ENCODE measurements at places on chromosomes 11 and 22. TPM values are rescaled to one million over a fixed set of nuclear protein-coding genes. Genes with fewer than 3 reads are reported as not detected.
A peak's percentile ranks its signal among the peaks of the same experiment; 100 is the strongest.

- DNase-seq = no peak
Observed at GRCh38 chr11:69666261-69666660, 8.9 kb downstream of the LTO1 start.

GRCh38 chr11:26199331-26200095, 132.4 kb upstream of the ANO3 start:
- no peak for DNase-seq

- no peak for DNase-seq
Observed at GRCh38 chr11:96063886-96064285, 140.0 kb upstream of the MTMR2 start.

GRCh38 chr11:86816251-86816726, 15.9 kb downstream of the PRSS23 start:
- DNase-seq = peak; percentile 49

- DNase-seq = peak; percentile 92
Observed at GRCh38 chr11:33802194-33802950, 28.1 kb upstream of the FBXO3 start.

DNA sequence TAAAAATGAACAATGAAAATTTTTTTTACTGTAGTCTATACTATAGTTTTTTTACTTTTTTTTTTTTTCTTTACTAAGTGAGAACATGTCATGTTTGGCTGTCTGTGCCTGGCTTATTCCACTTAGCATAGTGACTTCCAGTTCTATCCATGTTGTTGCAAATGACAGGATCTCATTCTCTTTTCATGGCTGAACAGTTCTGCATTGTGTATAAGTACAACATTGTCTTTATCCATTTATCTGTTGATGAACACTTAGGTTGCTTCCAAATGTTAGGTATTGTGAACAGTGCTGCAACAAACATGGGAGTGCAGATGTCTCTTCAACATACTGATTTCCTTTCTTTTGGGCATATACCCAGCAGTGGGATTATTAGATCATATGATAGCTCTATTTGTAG, 88.1 kb upstream of the CCDC90B start:
- DNase-seq = no peak

PLAAT5 gene
- total RNA-seq = not detected

MRGPRE gene
- total RNA-seq = not detected

Measured in Daoy (cell line).